ENCODE measurements at places on chromosomes 7 and 10.

DNA sequence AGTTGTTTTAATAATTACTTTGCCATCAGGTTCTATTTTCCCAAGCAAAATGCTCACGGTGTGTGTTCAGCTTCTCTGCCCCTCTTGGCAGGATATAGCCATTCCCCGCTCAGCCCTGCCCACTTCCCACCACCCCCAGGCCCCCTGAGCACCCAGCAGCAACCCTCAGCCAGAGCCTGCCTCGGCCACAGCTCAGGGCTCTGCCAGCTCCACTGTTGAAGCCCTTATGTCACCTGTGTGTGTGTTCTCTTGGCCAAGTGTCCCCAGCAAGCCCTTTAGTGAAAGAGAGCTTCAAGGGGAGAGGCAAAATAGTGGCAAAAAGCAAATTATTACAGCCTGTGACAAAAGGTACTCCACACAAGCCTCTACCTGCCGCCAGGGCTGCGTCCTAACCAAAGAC is 275.3 kb downstream of the ADARB2 start:
- DNase-seq = no peak

- no peak for DNase-seq
Measured at GRCh38 chr10:43402176-43402575, 6.8 kb downstream of the HNRNPF start.

GRCh38 chr10:56561336-56561735 is 200.3 kb upstream of the ZWINT start:
- no peak for DNase-seq

DNA sequence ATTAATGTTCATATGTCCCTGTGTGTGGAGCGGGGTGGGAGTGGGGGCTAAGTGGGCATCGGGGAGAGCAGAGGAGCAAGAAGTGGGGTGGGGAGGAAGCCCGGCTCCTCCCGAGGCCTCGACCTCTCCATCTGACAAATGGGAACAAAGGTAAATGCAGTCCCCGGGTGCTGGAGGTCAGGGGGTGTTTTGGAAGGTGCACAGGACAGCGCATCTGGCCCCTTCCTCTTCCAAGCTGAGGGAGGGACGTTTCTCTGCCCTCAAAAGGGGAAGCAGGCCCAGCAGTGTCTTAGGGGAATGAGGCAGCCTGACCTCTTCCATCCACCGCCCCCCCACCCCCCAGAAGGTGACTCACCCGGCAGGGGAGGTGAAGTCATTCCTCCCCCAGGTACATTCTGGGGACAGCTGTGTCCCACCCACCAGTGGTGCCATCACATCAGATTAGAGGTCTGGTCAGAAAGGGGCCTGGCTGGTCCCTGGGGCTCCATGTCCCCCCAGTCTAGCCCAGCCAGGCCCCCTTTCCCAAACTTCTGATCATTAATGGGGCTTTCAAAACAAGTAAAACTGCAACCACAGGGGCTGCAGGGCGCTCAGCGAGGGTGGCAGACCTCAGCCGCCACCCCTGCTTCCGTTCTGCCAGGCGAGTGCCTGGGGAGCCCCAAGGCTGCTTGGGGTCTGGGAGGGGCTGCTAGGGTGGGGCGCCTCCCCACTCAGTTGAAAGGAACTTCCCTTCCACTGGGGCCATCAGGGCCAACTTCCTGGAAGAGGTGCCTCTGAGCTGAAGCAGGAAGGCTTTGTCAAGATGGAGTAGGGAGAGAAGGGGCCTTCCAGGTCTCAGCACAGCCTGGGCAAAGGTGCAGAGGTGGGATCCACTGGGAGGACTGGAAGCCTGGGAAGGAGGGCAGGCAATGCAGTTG is 10.8 kb downstream of the LFNG start:
- DNase-seq = peak; percentile 84

DNA sequence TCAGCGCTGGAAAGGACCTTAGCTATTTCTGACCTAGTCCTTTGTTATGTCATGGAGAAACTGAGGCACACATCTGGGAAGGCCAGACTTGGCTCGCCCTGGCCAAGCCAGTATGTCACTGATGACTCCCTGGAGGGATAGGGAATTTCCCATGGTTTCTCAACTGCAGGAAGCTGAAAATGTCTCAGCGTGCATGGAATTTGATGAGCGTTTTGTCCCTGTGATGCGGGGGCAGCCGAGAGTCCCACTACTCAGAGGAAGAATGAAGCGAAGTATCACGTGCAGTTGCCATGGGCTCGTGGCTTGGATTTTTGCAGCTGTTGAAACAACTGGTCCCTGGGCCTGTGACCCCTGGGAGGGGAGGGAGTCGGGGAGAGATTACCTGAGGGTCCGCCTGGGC is 44.8 kb downstream of the CLIP2 start:
- no peak for DNase-seq

DNA sequence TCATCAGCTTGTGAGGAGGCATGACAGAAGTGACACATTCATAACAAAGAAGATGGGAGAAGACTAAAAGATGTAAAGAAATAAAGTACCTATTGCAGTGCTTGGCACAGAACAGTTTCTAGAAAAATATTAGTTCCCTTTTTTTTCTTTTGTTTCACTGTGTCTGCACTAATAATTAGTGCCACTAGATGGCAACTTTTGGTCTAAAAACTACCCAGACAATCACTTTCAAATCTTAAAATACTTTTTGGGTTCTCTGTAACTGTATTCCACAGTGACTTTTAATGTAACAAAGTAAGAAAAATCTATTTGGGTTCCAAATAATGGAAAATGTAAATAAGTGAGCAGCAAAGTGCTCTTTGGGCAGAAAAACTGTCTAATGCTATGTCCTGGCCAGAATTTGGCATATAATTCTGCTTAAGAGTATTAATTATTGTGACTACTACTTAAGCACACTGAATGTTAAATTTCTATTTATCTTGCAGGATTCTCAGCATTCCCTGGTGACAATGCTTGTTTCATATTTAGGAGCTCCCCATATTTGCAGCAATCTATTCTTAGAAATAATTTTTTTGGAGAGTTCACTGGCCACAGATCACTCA is 134.8 kb upstream of the KIF5B start:
- DNase-seq = peak; percentile 53

DNA sequence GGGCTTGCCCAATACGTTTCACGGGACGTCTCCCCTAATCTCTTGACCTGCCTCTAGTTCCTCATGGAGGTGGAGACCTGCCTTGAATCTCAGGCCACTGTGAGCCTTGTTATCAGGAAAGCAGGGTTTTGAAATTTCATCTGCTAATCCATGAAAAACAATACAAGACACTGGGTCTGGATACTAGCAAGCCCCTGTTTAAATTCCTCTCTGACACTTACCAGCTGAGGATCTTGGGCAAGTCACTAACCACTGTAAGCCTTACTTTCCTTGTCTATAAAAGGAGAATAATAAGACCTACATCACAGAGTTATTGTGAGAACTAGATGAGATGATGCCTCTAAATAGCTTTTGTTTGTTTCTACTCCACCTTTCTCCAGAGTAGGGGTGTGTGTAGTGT is 303.6 kb downstream of the FGFR2 start:
- no peak for DNase-seq

GRCh38 chr10:9656386-9656785 is 1361.3 kb upstream of the CELF2 start:
- DNase-seq = no peak

GRCh38 chr10:35520996-35521395 is 84.1 kb upstream of the GJD4 start:
- DNase-seq = no peak

DNA sequence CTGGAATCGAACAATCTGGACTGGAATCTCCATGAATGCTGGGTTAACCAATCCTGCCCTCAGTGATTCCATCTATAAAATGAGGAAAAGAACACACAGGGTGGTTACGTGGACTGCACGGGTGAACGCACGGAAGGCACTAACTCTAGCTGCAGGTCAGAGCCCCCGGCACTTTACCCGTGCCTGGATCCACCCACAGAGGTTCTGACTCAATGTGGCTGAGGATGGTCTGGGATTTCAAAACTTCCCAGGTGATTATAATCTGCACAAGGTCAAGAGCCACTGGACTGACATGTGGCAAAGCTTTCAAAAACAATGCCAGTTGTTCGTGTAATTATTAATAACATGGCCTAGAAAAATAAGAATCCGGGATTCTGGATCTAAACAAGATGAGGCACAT is 29.2 kb downstream of the KIAA1549 start:
- DNase-seq = no peak

GRCh38 chr7:27191833-27192545 is 7.0 kb upstream of the HOXA11 start:
- DNase-seq = no peak

GRCh38 chr10:5500910-5501309 is 1.5 kb upstream of the CALML5 start:
- DNase-seq = no peak

DNA sequence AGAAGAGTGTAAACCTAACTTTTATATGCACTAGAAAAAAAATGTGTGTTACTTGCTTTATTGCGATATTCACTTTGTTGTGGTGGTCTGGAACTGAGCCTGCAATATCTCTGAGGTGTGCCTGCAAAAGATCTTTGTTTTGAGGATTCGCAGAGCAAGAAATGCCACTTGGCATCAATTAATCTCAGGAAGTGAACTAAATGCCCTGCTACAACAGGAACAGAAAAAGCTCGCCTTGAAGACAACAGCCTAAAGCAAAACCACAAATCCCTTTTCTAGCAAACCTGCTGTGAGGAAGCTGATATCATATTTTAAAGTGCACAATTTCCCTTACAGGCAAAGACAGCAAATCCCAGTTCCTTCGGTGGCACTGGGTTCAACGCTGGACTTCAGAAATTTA is 675.8 kb downstream of the KCNMA1 start:
- no peak for DNase-seq

- no peak for DNase-seq
Measured at GRCh38 chr7:16419859-16420258, 1.5 kb downstream of the CRPPA start.

DNA sequence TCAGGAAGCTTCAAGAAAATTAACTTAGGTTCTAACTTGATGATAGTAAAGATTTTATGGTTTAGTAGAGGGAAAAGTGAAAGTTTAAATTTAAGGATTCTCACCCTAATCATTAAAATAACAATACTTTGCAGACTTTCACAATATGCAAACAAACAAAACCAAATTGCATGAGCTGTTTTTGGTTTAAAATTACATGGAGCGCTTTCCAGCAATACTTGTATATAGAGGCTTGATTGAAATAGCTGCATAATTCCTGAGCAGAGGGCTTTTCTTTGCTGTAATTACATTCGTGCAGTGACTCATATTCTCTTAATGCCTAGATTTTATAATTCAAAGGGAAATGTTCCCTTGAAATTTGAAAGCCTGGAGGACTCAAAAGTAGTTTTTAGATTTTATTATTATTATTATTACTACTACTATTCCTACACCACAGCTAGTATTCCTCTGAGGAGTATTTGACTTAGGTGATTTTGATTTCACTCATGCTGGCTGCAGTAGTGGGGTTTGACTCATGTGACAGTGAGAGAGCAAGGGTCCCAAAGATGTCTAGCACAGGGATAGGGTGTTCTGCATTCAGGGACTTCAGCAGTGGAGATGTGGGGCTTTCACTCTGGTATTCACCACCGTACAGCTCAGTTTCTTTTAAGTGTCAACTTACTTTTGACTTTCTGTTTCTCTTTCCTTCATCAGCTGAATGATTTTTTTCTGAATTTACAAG is 138.1 kb downstream of the ADAM22 start:
- no peak for DNase-seq

GRCh38 chr7:95238252-95238943 is 85.9 kb downstream of the PON1 start:
- DNase-seq = no peak

DNA sequence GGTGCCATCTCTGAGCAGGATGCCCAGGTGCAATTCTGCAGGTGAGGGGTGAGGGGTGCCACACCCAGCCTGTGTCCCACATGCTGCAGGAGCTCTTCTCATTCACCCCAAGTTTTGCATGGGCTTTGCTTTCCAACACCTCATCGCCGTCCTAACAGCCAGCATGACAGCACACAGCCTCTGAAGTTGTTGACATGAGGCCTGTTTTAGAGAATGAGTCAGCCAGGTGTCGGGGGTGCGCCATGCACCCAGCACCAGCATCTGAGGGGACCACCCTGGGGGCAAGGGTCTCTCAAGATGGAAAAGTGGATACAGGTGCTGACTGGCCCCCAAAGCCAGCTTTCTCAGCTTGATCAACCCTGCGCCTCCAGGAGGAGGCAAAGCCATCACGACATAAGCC is 146.0 kb downstream of the GRID1 start:
- DNase-seq = no peak

GRCh38 chr10:86522510-86522855 is 891 bp upstream of the WAPL start:
- DNase-seq = no peak

GRCh38 chr7:105713488-105714465 is 132.5 kb upstream of the EFCAB10 start:
- DNase-seq = no peak

GRCh38 chr7:129750091-129750490 is 138.6 kb downstream of the NRF1 start:
- DNase-seq = no peak

DNA sequence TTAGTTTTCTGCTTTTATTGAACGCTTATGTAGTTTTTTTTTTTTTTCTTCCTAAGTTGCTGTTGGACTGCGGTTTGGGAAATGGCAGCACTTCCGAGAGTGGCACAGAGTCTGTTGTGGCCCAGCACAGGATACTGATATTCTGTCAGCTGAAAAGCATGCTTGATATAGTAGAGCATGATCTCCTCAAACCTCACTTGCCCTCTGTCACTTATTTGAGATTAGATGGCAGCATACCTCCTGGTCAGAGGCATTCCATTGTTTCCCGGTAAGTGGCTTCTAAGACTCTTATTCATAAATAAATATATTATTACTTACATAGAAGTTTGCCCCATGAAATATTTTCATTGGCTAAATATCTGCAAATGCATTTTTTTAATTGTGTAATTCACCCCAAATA is 101.1 kb downstream of the BTAF1 start:
- DNase-seq = no peak

- no peak for DNase-seq
Measured at GRCh38 chr10:46035923-46036849, 5.8 kb upstream of the NCOA4 start.

DNA sequence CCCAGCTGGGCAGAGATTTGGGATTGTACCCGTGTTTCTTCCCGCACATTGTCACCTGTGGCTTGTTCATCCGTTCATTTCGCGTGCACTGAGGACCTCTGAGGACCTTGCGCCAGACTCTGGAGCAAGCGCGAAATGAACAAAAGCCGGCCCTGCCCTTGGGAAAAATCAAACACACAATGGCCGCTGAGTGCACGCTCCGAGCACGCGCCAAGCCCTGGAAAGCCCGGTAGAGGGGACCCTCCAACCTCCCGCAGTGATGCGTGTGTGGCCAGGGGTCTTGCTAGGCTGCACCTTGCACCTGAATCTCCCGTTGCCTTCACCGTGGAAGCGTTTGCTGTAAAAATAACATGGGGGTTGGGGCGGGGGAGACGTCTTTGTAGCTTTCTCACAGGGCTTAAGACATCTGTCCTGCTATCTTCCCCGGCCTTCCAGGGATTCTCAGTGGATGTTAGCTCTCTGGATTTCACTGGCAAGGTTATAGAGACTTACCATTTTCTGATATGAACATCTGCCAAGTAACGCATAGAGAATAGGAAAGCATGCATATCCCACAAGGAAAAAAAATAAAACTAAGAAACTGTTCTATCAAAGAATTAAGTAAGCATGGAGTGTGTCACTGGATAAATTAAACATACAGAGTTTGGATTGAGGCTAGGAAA is 37.3 kb downstream of the ZNF777 start:
- DNase-seq = no peak

All from CD4-positive, alpha-beta T cell treated with Interleukin-12 subunit alpha and Interleukin-12 subunit beta, for 1 hour (primary cell).